Liver (tissue), 10 donors: ENCODE measurements at places on chromosomes 3 and 15. TPM values are rescaled to one million over a fixed set of nuclear protein-coding genes. Genes with fewer than 3 reads are reported as not detected.
A peak's percentile ranks its signal among the peaks of the same experiment; 100 is the strongest.

The TRH gene
- 0.28 TPM for total RNA-seq

The IL5RA gene
- 0.56 TPM for total RNA-seq

The CNTN6 gene
- total RNA-seq, result 0.05 TPM

The PGBD4 gene
- total RNA-seq, result 1.1 TPM

The SI gene
- not detected for total RNA-seq

The THPO gene
- 6.0 TPM for total RNA-seq

The XCR1 gene
- not detected for total RNA-seq

The USP50 gene
- total RNA-seq, result not detected

The PEX5L gene
- total RNA-seq, result not detected

The AQP9 gene
- total RNA-seq, result 103 TPM

The TMEM40 gene
- not detected for total RNA-seq

The PKM gene
- total RNA-seq, result 61.2 TPM

The CRYGS gene
- total RNA-seq, result 1.2 TPM

The ZBED2 gene
- not detected for total RNA-seq

GRCh38 chr3:140420621-140421357 lies 257.1 kb upstream of the TRIM42 start:
- H3K4me1 ChIP-seq, result peaks cover 4% of the 10 kb centered on the region
- H3K27ac ChIP-seq, result no peak overlapping the region
- H3K4me3 ChIP-seq, result no peak overlapping the region
- H3K27me3 ChIP-seq, result no peaks in the 10 kb centered on the region

GRCh38 chr3:127008236-127008635 lies 25.3 kb downstream of the PLXNA1 start:
- DNase-seq, result no peak
- no peaks in the 10 kb centered on the region for H3K4me1 ChIP-seq
- no peak overlapping the region for H3K27ac ChIP-seq
- no peaks in the 10 kb centered on the region for H3K27me3 ChIP-seq
- H3K4me3 ChIP-seq, result no peak overlapping the region
- H3K36me3 ChIP-seq, result peaks cover 5% of the 10 kb centered on the region

DNA sequence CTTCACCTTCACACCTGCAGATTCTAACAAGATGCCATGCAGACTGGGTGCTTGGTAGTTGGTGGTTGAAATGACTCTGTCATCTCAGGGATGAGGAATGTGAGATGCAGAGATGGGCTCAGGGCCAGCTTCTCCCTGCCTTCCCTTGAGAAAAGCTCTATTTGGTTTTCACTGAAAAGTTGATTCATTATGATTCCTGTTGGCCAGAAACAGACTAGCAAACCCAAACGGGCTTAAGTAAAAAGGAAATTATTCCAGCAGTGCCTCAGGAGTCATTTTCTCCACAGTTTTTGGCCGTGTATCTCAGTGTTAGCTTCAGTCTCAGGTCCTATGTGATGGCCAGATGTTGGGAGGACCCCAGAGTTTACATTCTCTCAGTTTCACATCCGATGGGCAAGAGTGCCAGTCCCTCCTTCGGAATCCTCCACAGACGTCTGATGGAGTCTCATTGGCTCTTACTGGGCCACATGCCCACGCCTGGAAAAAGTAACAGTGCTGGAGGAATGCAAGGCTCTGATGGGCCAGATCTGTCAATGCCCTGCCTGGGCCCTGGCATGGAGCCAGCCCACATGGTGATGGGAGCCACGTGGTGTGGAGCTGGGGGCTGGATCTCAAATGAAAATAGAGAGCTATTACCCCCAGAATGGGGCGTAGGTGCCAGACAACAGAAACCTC lies 22.3 kb upstream of the SACM1L start:
- no peak for DNase-seq
- H3K4me3 ChIP-seq, result no peak overlapping the region
- H3K27me3 ChIP-seq, result no peaks in the 10 kb centered on the region
- no peak overlapping the region for H3K27ac ChIP-seq

DNA sequence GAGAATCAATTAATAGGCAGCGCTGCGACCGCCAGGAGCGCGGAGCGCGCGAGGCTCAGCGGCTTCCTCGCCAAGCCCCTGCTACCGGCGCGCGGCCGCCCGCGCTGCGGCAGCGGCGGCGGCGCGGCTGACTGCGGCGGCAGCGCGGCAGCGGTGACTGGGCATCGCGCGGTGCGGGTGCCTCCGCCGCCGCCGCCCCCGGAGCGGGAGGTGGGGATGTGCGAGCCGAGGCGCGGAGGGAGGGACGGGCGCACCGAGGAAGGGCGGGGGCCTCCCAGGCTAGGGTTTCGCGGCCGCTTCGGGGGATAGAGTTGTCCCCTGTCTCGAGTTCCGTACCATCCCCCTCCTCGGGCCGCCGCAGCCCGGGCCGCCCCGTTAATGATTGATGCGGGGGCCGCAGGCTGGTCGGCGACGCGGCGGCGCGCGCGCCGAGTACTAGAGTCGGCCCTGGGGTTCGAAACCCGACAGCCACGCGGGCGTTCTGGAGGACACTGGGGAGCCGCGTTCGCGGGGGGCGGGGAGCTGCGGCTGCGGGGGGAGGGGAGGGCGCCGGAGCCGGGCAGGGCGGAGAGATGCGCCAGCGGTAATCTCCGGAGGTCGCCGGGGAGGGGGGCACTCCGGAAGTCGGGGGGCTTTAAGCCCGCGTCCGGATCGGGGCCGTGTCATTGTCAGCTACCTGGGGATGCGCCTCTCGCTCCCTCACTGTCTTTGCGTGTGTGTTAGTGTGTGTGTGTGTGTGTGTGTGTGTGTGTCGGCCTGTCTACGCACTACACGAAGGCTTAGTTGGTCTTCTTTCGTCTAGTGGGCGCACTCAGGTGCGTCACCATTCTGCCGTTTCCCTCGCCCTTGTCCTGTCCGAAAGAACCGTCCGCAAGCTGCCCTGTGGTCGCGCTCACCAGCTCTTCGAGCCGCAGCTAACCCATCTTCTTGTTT lies at the start of gene PAQR9:
Gene PAQR9, minus strand, starts transcription at position 159 of the 933 bp plus-strand sequence. CDS start 338 bp downstream, outside the sequence.
- H3K27me3 ChIP-seq, result no peaks in the 10 kb centered on the region
- peaks cover 28% of the 10 kb centered on the region for H3K4me1 ChIP-seq
- H3K4me3 ChIP-seq, result peak within 1 kb of the TSS; percentile 90
- DNase-seq, result peak; percentile 79

DNA sequence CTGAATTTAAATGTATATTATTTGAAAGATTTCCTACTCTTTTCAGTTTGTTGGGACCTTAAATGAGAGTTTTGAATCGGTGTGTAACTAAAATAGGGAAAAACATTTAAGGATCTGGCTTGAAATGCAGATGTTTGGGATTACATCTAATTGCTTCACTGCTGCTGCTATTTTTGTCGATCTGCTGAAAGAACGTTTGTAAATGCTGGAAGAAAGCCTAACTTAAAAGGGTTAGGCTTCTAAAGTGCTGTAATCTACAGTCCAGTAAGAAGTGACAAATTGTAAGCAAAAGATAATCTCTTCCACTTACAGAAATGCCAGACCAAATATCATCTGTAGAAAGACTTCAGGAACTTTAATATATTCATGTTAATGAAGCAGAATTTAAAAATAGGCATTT lies 691.6 kb downstream of the ZNF385D start:
- no peaks in the 10 kb centered on the region for H3K36me3 ChIP-seq
- no peak overlapping the region for H3K4me3 ChIP-seq
- no peaks in the 10 kb centered on the region for H3K27me3 ChIP-seq
- H3K27ac ChIP-seq, result no peak overlapping the region
- H3K4me1 ChIP-seq, result no peaks in the 10 kb centered on the region
- DNase-seq, result no peak

GRCh38 chr15:39184701-39185390 lies 396.0 kb upstream of the THBS1 start:
- H3K36me3 ChIP-seq, result no peaks in the 10 kb centered on the region
- H3K4me3 ChIP-seq, result no peak overlapping the region
- no peaks in the 10 kb centered on the region for H3K27me3 ChIP-seq
- no peaks in the 10 kb centered on the region for H3K4me1 ChIP-seq

GRCh38 chr15:76512971-76513370 lies 176.4 kb downstream of the ISL2 start:
- H3K27me3 ChIP-seq, result no peaks in the 10 kb centered on the region
- H3K27ac ChIP-seq, result no peak overlapping the region
- DNase-seq, result no peak
- no peaks in the 10 kb centered on the region for H3K36me3 ChIP-seq
- H3K4me3 ChIP-seq, result no peak overlapping the region

DNA sequence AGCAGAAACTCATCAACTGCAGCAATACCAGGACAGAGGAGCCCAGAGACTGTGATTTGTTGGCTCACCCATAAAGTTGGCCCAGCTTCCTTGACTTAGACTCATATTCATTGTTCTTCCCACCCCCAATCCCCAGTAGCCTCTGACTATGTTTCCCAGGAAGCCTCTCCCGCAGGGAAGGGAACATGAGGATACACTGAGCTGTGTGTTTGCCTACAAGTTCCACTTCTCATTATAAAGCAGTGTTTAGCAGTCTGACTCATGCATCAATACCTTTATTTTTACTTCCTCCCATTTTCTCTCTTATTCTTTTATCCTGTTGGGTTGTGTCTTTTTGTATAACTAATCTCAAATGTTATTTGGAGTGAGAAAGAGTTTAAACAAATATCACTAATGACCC lies 111.6 kb upstream of the PHLDB2 start:
- peak overlapping the region; percentile 28 for H3K27ac ChIP-seq
- H3K4me1 ChIP-seq, result peaks cover 4% of the 10 kb centered on the region
- H3K27me3 ChIP-seq, result no peaks in the 10 kb centered on the region
- H3K4me3 ChIP-seq, result no peak overlapping the region
- DNase-seq, result no peak

DNA sequence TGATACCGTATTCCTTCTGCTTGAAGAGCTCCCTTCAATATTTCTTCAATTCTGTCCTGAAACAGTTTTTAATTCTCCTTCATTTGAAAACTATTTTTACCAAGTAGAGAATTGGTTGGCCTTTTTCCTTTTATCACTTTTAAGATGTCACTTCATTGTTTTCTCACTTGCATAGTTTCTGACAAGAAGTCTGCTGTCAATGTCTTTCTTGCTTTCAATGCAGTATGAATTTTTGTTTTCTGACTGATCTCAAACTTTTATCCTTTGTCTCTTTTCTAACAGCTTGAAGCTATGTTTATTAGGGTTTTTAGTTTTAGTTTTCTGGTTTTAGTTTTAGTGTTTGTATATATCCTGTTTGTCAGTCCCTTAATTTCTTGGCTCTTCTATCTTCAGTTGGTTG lies 364.8 kb upstream of the TPRG1 start:
- H3K4me3 ChIP-seq, result no peak overlapping the region
- H3K4me1 ChIP-seq, result no peaks in the 10 kb centered on the region
- peaks cover 2% of the 10 kb centered on the region for H3K36me3 ChIP-seq
- H3K27me3 ChIP-seq, result no peaks in the 10 kb centered on the region
- H3K27ac ChIP-seq, result no peak overlapping the region

DNA sequence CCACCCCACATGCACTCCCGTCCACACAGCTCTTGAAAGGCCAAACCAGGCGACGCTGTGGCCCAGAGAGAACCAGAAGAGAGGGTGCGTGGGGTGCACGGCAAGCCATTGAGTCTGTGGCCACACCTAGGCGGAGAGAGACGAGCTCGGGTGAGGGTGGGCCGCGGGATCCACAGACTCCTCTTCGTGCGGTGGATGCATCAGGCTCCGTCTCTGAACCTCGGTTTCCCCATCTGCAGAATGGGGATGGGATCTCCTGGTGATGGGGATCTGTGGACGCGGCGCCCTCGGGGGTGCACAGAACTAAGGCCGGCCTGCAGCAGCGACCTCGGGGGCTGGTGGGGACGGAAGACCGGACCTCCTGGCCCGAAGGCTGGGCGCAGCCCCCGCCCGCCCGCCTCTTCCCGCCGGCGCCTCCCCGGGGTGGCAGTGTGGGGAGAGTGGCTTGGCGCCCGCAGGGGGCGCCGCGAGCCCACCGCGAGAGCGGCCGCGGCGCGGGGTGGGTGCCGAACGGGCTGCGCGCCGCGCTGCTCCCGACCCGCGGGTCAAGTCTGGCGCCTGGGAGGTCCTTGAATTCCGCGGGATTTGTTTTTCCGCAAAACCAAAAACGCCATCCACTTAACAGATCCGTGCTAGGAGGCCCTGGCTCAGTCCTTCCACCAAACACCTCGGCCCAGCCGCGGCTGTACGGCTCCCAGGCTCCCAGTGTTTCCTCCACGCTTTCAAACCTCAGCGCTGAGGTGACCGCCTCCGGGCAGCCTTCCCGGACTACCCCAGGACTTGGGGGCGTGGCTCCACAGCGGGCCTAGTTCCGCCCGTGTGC lies 13.2 kb upstream of the ADPGK start:
- no peak for DNase-seq
- no peak overlapping the region for H3K27ac ChIP-seq
- H3K27me3 ChIP-seq, result no peaks in the 10 kb centered on the region
- H3K4me1 ChIP-seq, result peaks cover 5% of the 10 kb centered on the region

- H3K4me1 ChIP-seq, result no peaks in the 10 kb centered on the region
- no peak overlapping the region for H3K27ac ChIP-seq
- H3K4me3 ChIP-seq, result no peak overlapping the region
- no peak for DNase-seq
- H3K36me3 ChIP-seq, result peaks cover 6% of the 10 kb centered on the region
These were observed 30.9 kb downstream of the UBE3A start for GRCh38 chr15:25407950-25408349.

DNA sequence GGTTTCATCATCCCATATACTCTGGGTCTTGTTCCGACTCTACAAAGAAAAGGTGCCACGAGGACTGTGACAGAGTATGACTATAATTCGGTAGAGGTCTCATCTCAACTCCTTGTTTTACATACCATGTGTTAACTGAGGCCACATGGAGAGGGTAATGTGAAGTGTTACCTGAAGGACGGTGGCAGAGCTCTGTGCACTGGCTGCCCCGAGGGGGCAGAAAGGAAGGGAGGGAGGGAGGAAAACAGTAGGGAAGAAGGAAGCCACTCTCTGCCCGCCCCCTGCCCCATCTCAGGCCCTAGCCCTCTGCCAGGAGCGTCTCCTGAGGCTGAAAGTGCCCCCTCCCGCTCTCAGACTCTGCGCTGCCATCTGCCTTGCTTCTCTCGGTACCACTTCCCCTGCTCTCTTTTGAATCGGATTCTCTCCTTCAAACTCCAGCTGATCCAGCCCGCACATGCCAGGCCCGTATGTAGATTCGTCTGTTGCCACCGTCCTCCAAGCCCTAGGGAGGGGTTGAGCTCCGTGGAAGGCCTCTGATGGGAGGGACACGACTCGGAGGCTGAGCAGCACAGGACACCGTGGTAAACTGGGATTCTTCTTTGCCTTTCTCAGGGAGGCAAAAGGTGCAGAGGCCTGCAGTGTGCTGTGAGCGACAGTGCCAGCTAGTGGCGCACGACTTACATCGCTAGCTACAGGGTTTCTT lies 70.5 kb upstream of the ATP10A start:
- H3K4me1 ChIP-seq, result no peaks in the 10 kb centered on the region
- H3K27me3 ChIP-seq, result no peaks in the 10 kb centered on the region
- DNase-seq, result no peak
- no peak overlapping the region for H3K4me3 ChIP-seq
- H3K27ac ChIP-seq, result no peak overlapping the region
- no peaks in the 10 kb centered on the region for H3K36me3 ChIP-seq

GRCh38 chr15:60553163-60553562 lies 74.2 kb upstream of the ICE2 start:
- no peak overlapping the region for H3K4me3 ChIP-seq
- H3K4me1 ChIP-seq, result no peaks in the 10 kb centered on the region
- no peaks in the 10 kb centered on the region for H3K36me3 ChIP-seq
- no peak for DNase-seq
- H3K27ac ChIP-seq, result no peak overlapping the region

- no peaks in the 10 kb centered on the region for H3K27me3 ChIP-seq
- peak within 1 kb of the TSS; percentile 79 for H3K27ac ChIP-seq
- peak; percentile 59 for DNase-seq
- peaks cover 3% of the 10 kb centered on the region for H3K4me1 ChIP-seq
- peak within 1 kb of the TSS; percentile 78 for H3K4me3 ChIP-seq
- H3K36me3 ChIP-seq, result no peaks in the 10 kb centered on the region
These were observed at the start of gene PPM1L for GRCh38 chr3:160755776-160756304. PPM1L (plus strand) TSS chr3:160756231.
